ENCODE measurements at places on chromosomes 7 and 10.

GRCh38 chr7:28088901-28089714 lies 91.5 kb downstream of the JAZF1 start:
- DNase-seq, result no peak

DNA sequence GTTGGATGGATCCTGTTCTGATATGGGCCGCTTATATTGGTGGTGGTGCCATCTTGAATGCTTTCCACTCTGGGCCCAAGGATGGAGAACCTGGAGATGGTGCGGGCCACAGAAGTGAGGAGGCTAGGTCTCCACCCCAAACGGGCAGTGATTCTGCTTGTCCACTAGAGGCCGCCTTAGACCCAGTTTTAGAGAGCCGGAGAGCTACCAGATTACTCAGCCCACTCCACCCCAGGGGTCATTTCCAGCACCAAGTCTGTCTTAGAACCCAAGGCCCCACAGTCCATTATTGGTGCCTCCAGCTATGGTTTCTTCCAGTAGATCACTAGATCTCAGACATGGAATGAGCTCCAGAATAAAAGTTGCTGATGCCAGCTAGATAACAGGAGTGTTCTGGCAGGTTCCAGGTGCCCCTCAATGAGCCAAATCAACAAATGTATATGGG lies 11.8 kb upstream of the CAMK2G start:
- DNase-seq, result peak; percentile 13

DNA sequence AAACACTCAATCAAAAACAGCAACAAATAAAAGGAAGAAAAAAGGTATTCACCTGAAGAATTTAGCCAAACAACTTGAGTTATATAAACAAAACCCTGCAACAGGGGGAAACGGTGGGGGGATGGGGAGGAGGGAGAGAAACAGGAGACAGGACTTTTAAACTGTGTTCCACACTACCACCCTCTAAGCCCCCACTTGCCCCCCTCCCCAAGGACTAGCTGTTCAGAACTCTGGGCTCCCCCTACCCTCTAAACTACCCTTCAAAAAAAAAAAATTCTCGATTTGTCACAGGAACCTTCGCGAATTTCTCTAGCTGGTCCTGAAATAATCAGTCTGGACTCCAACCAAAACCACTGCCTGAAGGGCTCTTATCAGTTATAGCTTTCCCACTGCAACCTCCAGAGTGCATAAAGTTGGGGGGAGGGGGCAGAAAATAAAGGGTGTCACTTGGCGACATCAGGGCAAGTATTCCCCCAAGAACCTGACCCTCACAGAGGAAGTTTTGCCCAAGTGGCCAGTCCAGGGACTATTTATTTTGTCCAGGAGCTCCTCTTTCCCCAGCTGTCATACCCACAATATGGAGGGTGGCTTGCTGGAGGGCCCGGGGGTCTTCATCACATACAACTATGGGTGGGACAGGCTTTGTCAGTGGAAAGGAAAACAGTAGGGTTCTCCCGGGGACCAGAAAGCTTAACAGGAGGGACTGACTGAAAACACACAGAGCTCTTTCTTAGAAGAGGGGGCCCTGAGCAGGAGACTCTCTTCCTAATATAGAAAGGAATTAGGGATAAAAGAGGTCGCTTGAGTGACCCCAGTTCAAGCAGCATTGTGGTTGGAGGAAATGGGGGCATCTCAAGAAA lies 1.3 kb downstream of the UBE2H start:
- no peak for DNase-seq

GRCh38 chr7:16015981-16016380 lies 329.5 kb upstream of the MEOX2 start:
- DNase-seq, result no peak

- no peak for DNase-seq
These were observed 155.4 kb downstream of the CELF2 start for GRCh38 chr10:11173042-11173441.

Data from NCI-H446 treated with DMSO at 0.1 percent for 48 hours (cell line).